ENCODE measurements at places on chromosomes 2 and 18. TPM values are rescaled to one million over a fixed set of nuclear protein-coding genes. Genes with fewer than 3 reads are reported as not detected.

The PRLH gene
- not detected for total RNA-seq

The SERPINB5 gene
- 0.20 TPM for total RNA-seq

- no peak for DNase-seq
These were observed 7.3 kb downstream of the TMX3 start for GRCh38 chr18:68707646-68708045.

The CPO gene
- total RNA-seq = 0.66 TPM

DNA sequence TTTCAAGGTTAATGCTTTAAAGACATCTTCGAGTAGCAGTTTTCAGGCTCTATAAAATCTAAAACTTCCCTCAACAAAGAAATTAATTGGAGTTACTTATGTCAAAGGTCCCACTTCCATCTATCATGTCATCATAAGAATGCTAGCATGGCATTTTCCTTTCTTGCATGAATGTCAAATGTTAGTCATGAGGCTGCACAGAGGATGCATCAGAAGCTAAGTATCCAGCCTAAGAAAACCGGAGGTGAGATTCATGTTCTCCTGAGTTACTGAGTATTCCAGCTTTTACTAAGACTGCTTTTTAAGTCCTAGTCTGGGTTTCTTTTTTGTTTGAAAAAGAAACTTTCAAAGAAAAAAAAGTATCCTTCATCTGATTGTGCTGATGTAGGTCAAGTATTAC, 130.6 kb upstream of the CDH19 start:
- no peak for DNase-seq

- DNase-seq = peak; percentile 89
These were observed 9.3 kb upstream of the LRRC30 start for GRCh38 chr18:7221424-7222155.

The AMER3 gene
- 0.59 TPM for total RNA-seq

GRCh38 chr2:224404796-224405195, 2.9 kb upstream of the FAM124B start:
- DNase-seq = no peak
